Mucosa of descending colon (tissue), 3 donors: ENCODE measurements at places on chromosomes 2 and 18.

- no peak for DNase-seq
These were observed 32.2 kb upstream of the RPE start for GRCh38 chr2:209970271-209970670.

DNA sequence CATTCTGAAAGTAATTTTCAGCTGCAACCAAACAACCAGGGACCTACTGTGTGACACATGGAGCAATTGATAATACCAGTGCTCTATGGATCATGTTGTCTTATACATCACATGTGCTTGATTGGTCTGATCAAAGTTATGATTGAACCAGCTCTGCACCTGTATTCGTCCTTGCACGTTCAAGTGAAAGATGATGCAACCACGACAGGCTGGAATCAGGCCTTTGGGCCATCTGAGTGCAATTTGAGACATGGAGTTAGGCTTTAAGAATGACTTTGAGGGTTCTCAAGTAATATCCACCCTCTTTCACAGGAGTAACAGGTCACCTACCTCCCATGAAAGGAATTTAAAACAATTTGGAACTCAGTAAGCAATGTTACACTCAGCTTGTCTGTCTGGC, 165.2 kb downstream of the SLC8A1 start:
- DNase-seq, result no peak

- DNase-seq, result no peak
These were observed 67.0 kb downstream of the MYO1B start for GRCh38 chr2:191312163-191312562.

DNA sequence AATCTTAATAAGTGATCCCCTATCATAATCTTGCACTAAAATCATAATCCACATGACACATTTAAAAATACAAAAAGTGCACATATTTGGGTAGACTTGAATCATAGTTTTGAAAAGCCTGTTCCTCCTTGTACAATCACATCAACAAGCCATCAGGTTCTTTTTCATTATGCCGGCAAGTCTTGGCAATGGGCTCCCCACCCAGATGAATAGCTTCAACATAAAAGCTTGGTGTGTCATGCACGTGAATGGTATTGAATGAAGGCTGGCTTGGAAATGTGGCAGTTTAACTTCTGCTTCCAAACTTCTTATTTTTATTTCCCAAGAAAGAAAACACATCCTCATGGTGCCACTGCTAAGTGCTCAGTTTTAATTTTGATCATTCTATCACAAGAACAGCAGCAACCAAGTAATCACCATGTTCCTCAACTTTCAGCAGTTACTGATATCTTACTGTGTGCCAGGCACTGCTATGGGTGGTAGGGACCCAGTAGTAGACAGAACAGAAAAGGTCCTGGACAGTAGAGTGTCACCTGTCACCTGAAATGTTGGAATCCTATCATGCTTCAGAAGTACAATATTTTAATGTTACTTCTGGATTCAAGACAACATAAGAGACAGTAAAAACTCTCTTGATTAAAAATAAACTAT, 89.9 kb downstream of the AP1S3 start:
- DNase-seq, result no peak

DNA sequence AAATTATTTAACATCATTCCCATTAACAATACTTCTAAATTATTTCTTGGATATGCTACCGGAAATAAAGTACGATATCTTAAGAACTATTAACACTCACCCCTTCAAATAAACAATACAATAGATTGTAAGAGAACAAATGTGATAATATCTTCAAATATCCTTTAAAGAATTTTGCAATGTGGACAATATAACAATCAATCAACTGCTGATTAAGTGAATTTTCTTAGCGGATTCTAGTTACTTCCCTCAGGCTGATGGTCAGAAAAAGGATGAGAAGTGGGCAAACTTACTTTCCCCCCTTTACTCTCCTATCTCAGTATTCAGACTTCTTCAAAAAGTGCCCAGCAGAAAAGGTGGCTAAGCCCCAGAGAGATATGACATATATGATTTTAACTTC, 10.8 kb downstream of the NFE2L2 start:
- DNase-seq, result no peak

GRCh38 chr2:106322281-106322680, 128.2 kb upstream of the UXS1 start:
- no peak for DNase-seq
